ENCODE measurements at places on chromosomes 7 and 10.

DNA sequence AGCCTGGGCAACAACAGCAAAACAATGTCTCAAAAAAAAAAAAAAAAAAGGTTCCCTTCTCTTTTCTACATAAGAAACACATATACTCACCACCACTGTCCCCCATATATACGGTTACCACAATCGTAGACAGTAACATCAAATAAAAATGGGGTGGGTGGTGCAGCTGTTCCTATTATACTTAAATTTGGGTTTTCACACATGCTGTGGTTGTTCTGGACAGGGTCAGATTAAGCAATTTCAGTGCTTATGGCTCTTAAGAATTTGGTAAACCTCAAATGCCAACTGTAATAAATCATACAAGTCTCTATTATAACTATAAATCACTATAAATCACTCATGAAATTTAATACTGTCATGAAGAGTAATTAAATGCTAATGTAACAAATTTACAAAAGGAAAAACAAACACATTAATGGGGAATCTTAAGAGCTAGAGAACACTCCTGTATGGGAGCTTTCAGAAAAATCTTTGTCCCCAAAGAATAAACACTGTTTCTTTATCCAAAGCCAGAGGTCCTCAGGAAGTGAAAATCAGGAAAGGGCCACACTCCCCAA, 143.6 kb downstream of the GLI3 start:
- DNase-seq, result no peak

DNA sequence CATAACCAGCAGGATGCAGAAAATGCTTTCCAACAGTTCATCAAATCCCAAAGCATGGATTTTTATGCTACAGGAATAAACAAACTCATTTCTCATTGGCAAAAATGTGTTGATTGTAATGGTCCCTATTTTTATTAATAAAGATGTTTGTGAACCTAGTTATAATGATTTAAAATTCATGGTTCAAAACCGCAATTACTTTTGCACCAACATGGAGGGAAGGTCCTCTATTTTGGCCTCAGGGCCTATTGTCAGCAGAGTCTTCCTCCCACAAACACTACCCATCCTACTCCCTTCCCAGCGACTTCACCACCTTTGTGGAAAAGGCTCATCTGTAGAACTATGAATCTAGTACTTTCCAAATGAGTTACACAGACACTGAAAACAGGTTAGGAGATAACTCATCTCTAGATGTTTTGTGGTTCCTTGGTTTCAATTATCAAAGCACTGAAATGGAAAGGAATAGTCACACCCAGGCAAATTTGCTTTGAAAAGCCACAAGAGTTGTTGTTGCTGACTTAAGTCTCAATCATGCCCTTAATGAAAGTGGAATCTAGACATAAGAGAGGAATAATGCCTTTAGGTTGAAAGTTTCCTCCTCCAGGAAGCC, 59.4 kb upstream of the FRMD4A start:
- DNase-seq, result peak; percentile 35

DNA sequence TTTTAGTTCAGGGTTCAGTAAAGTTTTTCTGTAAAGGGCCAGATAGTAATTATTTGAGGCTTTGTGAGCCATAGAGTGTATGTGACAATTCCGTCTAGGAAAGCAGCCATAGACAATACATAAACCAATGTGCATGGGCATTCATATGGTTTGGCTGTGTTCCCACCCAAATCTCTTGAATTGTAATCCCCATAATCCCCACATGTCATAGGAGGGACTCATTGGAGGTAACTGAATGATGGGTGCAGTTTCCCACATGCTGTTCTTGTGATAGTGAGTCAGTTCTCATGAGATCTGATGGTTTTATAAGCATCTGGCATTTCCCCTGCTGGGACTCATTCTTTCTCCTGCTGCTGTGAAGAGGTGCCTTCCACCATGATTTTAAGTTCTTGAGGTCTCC, 29.9 kb downstream of the SEC61G start:
- no peak for DNase-seq

DNA sequence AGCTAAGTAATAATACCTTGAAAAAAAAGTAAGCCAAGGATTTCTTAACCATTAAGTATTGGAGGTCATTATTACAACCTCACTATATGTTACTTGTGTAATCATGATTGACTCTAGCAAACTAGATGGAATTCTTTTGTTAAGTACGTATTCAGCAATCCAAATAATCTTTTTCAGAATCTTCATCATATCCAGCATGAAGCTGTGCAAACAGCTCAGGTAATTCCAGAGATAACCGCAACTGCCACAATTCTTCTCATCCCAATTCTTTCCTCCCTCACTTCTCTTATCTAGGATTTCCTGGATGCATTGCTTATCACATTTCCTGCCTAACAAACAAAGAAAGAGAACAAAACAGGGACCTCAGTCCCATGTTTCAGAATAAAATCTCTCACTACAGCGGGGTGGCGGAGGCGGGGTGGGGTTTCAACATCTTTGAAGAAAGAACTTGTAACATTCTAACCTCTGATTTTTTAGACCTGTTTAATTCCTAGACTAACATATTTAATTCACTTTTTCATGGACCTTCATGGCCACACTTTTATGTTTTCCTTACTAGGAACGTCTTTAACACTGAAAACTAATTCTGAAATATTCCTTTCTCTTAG, 156.5 kb downstream of the POM121L12 start:
- DNase-seq, result no peak

DNA sequence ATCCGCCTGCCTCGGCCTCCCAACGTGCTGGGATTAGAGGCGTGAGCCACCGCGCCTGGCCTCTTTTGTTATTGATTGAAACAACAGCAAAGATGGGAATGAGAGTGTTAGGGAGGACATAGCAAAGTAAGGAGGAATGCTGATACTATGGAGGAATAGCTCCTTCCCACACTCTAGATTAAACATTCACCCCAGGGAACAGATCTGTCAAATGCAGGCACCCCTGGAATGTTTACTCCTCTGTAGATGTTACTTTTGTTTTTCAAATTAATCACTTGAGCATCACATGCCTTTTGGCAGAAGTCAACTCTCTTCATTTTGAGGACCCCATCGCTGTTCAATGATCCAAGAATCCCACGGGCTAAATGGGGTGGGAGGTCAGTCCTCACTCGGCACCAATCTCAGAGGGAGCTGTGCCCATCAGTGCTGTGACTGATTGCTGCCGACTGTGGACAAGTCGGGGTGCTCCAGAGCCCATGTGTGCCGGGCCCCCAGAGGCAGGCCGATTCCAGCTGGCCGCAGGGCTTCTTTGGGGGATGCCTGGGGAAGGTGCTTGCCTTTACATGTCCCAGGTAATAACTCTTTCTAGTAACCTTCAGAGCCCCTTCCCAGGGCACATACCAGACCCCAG, 10.2 kb upstream of the COBL start:
- DNase-seq, result no peak

GRCh38 chr10:94706089-94706488, 22.6 kb downstream of the CYP2C18 start:
- DNase-seq, result no peak

- DNase-seq, result no peak
These were observed 209.1 kb downstream of the BICC1 start for GRCh38 chr10:58721601-58722281.

GRCh38 chr7:92598310-92598981, 8.3 kb upstream of the FAM133B start:
- no peak for DNase-seq

GRCh38 chr10:71437537-71438092, 40.9 kb downstream of the CDH23 start:
- DNase-seq, result no peak

- no peak for DNase-seq
These were observed 3.8 kb upstream of the IL6 start for GRCh38 chr7:22723181-22723601.

DNA sequence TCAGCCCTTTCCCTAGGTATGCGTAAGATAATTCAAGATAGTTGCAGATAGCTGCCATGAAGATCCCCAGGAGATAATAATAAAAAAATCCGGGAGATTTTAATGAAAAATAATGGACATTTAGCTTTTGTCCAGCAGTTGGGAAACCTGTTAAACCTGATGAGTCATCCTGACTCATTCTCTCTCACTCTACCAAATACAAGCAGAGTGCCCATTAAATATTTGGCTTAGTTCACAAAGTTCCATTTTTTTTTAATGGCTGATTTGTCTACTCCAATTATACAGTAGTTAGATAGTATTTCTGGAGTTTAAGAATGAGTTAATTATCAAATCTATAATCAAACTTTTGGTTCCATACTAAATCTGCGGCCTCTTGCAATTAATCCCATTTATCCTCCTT, 2.1 kb upstream of the SHTN1 start:
- DNase-seq, result no peak

DNA sequence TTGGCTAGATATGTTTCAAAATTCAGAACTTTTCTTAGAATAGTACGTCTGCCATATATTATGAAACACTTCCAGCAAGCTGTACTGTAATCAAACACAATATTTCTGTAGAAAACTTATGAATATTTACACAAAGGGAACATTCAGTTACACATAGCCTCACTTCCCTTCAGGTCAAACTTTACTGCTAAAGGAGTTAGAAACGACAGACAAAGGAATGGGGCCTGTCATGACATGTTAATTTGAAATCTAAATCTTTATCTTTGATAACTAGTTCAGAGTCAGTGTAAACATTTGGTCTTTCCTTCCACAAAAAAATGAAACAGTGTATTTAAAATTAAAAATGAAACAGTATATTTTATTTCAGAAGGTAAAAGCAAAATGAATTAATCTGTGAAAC, 1.0 kb upstream of the CROT start:
- no peak for DNase-seq

DNA sequence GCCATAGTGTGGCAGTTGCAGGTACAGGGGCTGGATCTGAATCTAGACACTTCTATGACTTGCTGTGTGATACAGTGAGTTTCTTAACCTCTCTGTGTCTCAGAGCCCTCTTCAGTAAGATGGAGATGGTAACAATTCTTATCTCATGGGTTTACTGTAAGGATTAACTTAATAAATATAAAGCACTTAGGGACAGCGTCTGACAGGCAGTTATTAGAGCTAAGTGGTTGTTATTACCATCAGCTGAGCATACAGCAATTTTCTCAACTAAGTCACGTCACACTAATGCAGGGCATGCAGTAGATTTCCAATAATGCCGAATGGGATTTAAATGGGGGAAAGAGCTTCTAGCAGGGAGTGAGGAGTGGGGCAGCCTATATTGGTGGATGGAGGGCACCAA, 162.6 kb downstream of the SH2D4B start:
- DNase-seq, result no peak

DNA sequence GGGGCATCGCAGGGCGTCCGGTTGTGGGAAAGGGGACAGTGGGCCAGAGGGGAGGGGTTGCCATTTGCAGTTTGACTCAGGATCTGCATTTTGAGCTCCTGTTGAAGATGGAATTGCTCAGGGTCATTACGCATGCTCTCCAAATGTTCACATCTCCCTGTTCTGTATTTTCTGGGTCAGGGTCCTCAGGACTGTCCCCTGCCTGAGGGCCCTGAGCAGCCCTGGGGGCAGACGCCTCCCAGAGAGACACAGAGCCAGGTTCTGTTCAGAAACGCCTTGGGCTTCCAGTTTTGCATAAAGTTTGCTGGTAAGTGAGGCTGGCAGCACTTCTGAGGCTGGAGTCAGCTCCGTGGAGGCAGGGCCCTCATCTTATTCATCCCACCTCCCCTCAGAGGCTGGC, 34.1 kb upstream of the NUB1 start:
- DNase-seq, result no peak

- no peak for DNase-seq
These were observed 9.6 kb downstream of the UNCX start for GRCh38 chr7:1242256-1242605.

GRCh38 chr7:115113776-115114175, 191.9 kb downstream of the MDFIC start:
- no peak for DNase-seq

- no peak for DNase-seq
These were observed 7.3 kb upstream of the TAF3 start for GRCh38 chr10:7811000-7811399.

- no peak for DNase-seq
These were observed 129.3 kb upstream of the PHYHIPL start for GRCh38 chr10:59047180-59047579.

DNA sequence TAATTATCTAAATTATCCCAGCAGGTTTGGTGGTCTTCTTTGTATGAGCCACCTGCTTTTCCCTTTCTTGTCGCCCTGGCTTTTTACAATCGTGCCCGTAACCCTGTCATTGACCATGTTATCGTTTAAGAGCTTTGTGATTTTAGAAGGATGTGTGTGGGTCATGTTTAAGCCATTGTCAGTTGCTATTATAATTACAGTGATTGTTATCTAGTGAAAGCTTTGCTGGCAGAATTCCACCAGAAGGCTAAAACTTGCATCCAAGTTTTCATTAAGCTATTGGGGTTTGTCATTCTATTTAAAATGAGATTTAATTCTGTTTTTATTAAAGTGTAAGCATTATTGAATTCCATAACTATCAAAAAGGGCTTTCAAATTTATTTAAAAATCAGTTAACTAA, 354.2 kb upstream of the TMEM229A start:
- DNase-seq, result no peak

GRCh38 chr7:47304727-47305719, 276.9 kb downstream of the TNS3 start:
- DNase-seq, result no peak

DNA sequence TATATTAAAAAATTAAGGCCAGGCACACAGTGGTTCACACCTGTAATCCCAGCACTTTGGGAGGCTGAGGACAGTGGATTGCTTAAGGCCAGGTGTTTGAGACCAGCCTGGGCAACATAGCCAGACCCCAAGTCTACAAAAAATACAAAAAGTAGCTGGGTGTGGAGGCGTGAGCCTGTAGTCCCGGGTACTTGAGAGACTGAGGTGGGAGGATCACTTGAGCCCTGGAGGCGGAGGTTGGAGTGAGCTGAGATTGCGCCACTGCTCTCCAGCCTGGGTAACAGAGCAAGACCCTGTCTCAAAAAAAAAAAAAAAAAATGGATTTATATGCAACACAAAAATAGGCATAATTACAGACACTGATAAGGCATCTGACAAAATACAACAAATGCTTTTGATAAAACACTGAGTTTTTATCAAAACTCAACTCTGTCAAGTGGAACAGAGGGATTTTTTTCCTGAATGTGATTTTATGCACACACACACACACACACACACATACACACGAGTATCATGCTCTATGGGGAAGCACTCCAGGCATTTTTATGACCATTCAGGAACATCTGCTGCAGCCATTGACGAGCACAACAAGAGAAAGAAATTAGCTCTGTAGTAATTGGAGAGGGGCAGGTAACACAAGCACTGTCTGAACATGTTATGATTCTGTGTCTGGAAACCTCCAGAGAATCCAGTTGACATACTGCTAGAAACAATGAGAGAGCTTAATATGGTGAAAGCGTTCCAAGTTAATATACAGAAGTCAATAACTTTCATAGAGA, 193.1 kb downstream of the WDR37 start:
- no peak for DNase-seq

- no peak for DNase-seq
These were observed 38.7 kb downstream of the FAM107B start for GRCh38 chr10:14736043-14736442.
